ENCODE measurements at places on chromosomes 12 and 14.
A peak's percentile ranks its signal among the peaks of the same experiment; 100 is the strongest.

DNA sequence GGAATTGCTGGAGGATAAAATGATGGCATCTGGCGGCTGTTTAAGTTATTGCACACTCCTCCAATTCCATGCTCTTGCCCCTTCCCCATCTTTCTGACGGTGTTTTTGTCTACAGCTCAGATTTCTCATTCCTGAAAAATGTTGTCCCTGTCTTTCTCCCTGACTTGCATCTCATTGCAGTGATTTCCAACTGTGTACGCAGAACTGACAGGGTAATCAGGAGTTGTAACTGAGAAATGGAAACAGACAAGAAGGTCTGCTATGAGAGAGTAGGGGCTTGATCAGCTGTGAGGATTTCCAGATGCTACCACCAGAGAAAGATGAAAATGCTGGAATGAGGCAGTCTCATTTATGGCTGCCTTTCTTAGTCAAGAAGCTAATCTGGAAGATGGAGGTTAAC is 1.3 kb downstream of the ERP27 start:
- DNase-seq = no peak

DNA sequence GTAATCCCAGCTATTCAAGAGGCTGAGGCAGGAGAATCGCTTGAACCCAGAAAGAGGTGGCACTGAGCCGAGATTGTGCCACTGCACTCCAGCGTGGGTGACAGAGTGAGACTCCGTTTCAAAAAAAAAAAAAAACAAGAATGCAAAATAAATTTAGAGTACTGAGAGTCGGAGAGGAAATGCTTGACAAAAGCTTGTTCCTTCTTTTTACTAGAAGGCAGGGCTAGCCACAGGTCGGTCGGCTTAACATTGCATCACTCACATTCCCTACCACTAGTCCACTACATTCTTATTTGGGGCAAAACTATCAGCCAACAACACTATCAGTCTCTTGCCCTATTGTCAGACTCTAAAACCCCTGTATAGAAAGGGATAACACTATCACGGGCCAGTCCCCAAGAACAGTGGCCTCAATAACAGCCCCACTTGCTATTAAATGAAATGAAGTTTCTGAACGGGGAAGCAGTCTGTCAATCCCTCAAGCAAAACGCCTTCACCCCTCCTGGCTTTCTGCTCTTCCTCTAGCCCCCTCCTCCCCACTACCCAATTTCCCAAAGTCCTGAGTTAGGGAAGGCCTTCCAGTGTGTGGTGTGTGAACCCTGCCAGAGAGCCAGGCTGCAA is 1.0 kb downstream of the RNF41 start:
- DNase-seq = no peak

- DNase-seq = no peak
Measured at GRCh38 chr12:117002051-117002817, 91.5 kb downstream of the FBXW8 start.

DNA sequence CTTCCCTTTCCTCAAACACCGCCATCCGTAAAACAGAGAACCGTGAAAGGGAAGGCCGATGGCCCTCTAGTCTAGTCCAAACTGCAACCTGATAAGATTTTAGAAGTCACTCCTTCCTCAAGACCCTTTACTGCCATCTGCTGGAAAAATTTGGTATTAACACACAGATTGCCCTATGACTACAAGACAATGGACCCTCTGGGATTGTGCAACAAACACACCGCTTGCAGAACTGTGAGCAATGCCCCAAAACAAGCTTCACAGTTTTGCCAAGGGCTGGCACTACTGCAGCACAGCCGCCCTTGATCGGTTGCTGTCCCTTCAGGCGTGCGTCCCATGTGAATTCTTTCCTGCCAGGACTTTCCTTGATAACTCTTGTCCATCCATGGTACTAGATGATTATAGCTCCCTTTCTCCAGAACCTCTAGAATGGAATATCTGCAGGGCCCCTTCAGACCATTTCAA is 23.1 kb downstream of the LLPH start:
- DNase-seq = peak; percentile 66

GRCh38 chr12:95300286-95300685 is 82.7 kb downstream of the VEZT start:
- DNase-seq = no peak

DNA sequence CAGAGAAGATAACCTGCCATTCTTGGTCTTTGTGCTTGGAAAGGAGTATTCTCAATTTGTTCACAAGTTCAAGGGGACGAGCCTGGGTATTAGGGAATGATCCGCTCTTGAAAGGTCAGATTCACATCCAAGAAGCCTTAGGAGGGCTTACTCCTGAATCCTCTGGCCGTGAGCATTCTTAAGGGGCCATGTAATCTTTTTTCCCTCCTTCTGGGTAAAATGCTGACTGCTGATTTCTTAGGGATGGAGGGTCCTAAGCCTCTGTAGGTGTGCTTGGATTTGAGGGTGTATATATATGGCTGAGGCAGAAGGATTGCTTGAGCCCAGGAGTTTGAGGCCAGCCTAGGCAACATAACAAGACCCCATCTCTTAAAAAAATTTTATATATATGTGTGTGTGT is 149.1 kb downstream of the TSPAN9 start:
- DNase-seq = no peak

DNA sequence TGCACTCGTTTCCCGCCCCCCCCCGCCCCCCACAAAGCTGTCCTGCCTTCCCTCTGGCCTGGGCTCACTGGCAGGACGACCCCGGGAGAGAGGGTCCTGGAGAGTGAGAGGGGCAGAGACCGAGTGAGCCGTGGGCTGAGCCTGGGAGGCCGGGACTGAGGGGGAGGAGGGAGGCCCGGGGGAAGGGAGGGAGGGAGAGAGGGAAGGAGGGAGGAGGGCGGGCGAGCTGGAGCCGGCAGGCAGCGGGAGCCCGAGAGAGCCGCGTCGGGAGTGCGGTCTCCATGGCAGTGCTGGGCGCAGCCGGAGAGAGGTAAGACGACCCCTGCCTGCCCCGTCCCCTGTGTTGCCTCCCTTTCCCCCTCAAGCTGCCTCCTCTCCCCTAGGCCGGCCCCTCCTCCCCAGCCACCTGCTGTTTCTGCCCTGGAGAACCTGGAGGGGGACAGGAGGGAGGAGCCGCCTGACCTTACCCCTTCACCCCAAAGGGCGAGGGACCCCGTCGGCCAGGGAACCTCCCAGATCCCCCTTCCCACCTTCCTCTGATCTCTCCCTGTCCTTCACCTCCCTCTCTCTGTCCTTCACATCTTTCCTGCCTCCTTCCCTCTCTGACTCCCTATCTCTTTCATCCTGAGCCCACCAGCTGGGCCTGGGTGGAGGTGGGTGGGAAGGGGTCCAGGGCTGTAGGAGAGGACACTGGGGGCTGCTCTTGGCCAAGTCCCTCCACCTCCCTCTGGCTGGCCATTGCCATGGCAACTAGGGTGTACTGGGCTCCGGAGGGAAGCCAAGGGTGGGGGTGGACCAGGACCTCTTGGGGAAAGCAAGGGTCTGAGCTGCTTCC is at the start of gene GPR162:
Gene GPR162 (plus strand): TSS at position 231 of the 835 bp plus-strand sequence. CDS start 2,078 bp downstream, outside the sequence.
- DNase-seq = no peak

DNA sequence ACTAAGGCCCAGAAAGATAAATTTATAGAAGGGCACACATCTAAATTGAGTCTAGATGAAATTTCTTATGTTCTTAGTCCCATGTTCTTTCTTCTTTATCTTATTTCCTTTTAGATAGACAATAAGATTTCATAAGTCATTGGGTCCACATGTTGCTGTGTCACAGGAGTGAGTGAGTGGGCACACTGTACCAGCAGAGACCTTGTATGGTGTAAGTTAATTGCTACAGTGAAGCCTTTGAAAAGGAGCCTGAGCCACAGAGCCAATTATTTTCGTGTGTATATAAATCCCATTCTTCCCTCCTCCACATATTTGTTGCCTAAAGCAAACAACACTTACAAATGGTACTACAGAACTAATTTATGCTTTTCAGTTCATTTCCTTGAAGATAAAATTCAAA is 79.1 kb downstream of the GRIP1 start:
- DNase-seq = no peak

- DNase-seq = no peak
Measured at GRCh38 chr14:36583242-36583892, 953 bp upstream of the NKX2-8 start.

- DNase-seq = no peak
Measured at GRCh38 chr14:65234752-65235361, 132.5 kb upstream of the MAX start.

DNA sequence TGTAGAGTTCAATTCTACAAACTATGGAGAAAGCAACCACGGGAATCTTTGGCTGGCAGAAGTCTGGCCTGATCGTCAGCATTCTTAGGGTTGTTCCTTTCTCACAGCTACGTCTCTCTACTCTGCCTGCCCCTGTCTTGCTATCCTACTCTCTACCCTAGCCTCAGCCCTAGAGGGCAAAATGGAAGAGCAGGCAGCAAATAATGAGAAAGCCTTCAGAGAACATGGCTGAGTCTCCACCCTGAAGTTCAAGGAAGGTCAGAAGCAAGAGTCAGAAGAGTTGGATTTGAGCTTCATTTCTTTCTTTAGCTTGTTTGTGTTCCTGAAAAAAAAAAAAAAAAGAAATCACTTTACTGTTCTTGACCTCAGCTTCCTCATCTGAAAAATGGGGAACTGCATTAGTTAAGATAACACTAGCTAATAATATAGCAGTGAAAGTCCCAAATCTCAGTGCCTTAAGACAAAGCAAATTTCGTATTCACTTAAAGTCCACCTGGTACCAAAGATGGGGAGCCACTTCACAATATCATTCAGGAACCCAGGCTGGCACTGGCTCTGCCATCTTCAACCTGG is 50.2 kb upstream of the CCND2 start:
- DNase-seq = no peak

DNA sequence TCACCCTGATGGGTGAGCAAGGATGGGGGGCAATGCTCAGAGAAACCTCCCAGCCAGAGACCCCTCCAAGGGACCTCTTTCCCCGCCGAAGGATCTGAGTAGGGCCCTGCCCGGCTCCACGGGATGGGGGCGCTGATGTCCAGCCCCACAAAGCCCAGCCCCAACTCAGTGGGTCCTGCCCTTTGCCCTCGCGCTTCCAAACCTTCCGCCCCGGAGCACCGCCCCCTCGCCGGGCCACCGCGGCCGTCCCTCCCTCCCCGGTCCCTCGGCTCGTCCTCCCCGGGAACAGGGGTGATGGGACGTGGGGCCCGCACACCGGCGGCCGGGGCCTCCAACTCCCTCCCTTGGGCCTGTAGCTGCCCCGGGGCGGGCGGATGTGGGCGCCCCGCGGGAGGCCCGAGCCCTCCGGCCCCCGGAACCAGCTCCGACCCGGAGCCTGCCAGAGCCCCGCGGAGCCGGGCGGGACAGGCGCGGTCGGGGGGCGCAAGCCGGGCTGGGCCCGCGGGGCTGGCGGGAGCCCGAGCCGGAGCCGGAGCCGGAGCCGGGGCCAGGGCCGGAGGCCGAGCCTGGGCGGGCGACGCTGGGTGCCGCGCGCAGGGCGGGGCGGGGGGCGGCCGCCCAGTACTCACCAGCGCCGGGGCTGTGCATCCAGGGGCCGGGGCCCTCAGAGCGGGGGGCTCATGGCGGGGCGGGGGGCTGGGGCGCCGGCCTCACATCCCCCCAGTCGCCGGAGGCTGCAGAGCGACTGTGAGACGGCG is 386 bp downstream of the HDAC7 start:
- DNase-seq = peak; percentile 45

GRCh38 chr12:67752226-67752732 is 103.7 kb downstream of the DYRK2 start:
- DNase-seq = no peak

- DNase-seq = no peak
Measured at GRCh38 chr14:92704036-92704804, 44.2 kb downstream of the LGMN start.

DNA sequence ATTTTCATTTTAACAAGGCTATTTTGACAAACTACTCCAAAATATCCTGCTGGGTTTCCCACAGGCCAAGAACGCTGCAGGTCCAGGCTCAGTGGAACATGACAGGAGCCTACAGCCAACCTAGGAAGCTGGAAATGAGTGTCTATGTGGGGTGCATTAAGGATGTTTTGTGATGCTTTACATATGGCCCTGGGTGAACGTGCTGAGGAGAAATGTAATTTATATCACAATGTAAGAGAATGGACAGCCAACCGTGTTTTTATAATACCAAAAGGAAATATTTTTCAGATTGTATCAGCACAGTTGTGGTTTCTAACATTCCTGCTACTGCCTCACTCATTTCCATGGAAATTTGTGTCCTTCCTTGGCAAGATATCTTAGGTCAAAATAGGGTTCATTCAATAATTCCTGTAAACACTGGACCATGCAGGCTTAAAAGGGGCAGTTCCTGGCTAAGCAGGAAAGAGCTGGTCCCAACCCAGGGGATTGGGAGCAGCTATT is 51.5 kb downstream of the ST8SIA1 start:
- no peak for DNase-seq

DNA sequence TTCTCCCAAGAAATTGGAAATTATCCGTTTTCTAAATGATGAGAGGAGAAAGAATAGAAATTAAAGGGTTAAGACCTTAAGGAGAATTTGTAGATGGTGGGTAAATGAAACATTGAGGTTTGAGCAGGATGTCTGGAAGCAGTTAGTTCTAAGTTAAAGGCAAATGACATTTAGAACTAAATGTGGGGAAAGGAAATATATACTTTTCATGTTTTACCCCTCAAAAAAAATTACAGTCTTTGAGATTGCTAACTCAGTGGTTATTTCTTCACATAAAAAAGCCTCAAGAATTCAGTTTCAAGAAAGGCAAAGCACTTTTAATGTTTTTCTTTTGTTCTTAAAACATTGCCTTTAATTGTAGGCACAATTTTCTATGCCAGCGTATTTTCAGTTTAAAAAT is 114.0 kb downstream of the PLEKHA5 start:
- no peak for DNase-seq

DNA sequence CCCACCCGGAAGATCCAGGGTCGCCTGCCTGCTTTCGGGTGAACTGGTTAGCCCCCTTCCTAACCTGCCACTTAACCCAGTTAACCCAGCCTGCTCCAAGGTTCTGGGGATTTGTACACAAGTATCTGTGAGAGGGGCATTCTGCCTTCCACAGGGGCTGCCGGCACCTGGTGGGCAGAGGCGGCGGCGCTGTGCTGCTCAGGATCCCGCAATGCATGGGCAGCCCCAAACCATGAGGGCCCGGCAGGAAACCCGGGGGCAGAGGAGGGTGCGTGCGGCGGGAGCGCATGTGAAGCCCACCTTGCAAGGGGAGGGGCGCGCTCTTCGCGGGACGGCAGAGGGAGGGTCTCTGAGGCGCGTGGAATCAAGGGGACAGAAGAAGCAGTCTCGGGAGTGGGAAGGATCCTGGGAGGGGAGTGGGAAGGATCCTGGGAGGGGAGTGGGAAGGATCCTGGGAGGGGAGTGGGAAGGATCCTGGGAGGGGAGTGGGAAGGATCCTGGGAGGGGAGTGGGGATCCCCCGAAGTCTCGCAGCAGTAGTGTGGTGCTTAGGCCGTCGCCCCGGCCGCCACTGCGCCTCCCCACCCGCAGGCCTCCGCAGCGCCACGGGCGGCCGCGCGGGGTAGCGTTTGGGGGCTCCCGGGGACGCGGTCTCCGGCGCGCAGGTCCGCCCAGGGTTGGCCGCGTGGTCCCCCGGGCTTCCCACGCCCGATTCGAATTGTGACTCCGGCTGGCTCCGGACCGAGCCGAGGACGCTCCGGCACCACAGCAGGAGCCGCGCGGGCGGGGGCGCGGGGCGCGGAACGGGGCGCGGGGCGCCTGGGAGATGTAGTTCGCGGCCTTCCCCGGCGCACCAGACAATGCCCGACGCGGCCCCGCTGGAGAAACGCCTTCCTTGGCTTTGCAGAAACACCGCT is 4.9 kb upstream of the MTA1 start:
- DNase-seq = peak; percentile 59

GRCh38 chr14:40218282-40218941 is 786.2 kb upstream of the FBXO33 start:
- DNase-seq = no peak

Data from activated CD4-positive, alpha-beta T cell treated with anti-CD3 and anti-CD28 coated beads for 4 hours (primary cell).